Body of pancreas (tissue), 4 donors: ENCODE measurements at places on chromosomes 2 and 18.

- DNase-seq, result no peak
- H3K4me3 ChIP-seq, result no peak overlapping the region
- H3K4me1 ChIP-seq, result peaks cover 27% of the 10 kb centered on the region
- H3K27me3 ChIP-seq, result peaks cover 61% of the 10 kb centered on the region
- no peaks in the 10 kb centered on the region for H3K36me3 ChIP-seq
- H3K27ac ChIP-seq, result no peak overlapping the region
Observed at GRCh38 chr2:176098366-176099158, 1.0 kb upstream of the HOXD12 start.

DNA sequence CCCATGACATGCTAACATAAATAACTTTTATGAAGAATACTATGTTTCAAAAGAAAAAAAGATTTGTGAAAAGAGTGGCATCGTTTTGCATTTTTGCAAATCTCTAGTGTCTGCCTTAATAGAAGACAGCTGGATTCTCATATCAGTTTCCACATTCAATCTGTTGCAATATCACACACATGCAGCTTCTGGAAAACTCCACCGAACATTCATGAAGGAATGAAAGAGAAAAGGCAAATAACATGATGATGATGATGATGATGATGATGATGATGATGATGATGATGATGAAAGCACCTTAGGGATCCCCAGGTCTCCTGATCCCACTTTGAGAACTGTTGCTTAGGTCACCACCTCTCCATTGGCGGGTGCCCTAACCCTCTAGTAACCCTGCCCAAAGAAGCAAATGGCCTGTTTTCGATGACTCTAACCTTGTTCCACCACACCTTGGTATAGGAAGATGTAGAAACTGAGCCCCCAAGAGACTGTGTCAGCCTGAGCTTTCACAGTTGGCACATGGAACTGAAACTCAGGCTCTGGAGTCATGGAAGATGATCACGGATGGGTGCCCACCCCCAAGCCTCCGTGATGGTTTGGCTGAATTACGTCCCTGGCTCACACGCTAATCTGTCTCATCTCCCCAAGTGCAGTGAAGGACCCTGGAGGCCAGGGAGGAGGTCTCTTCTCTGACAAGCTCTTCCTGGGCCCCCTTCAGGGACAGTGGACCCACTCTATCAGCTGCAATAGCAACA is 80.1 kb upstream of the SMAD7 start:
- H3K36me3 ChIP-seq, result no peaks in the 10 kb centered on the region
- no peak overlapping the region for H3K4me3 ChIP-seq
- no peaks in the 10 kb centered on the region for H3K4me1 ChIP-seq
- no peaks in the 10 kb centered on the region for H3K27me3 ChIP-seq
- DNase-seq, result no peak
- H3K27ac ChIP-seq, result no peak overlapping the region

DNA sequence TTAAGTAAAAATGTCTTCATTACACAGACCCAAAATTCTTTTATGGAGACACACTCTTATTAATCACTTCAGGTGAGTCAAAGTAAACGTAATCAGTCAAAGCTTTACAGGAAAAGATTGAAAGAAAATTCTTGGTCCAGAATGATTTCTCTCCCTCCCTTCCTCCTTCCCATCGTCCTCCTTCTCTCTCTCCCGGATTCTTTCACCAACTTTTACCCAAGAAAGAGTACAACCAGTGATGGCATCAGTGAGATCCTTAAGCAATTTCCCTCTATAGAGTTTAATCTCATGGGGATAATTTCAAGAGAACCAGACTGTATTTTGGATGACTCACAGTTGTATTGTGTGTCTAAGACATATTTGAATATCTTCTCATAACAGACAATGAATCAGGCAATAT is 258.1 kb downstream of the ALK start:
- no peaks in the 10 kb centered on the region for H3K36me3 ChIP-seq
- H3K27me3 ChIP-seq, result no peaks in the 10 kb centered on the region
- DNase-seq, result no peak
- no peak overlapping the region for H3K27ac ChIP-seq
- no peak overlapping the region for H3K4me3 ChIP-seq
- H3K4me1 ChIP-seq, result no peaks in the 10 kb centered on the region

GRCh38 chr2:64145119-64145518 is 899 bp upstream of the PELI1 start:
- H3K4me1 ChIP-seq, result peaks cover 12% of the 10 kb centered on the region
- H3K27ac ChIP-seq, result no peak overlapping the region
- DNase-seq, result no peak
- no peaks in the 10 kb centered on the region for H3K36me3 ChIP-seq
- no peak overlapping the region for H3K4me3 ChIP-seq

DNA sequence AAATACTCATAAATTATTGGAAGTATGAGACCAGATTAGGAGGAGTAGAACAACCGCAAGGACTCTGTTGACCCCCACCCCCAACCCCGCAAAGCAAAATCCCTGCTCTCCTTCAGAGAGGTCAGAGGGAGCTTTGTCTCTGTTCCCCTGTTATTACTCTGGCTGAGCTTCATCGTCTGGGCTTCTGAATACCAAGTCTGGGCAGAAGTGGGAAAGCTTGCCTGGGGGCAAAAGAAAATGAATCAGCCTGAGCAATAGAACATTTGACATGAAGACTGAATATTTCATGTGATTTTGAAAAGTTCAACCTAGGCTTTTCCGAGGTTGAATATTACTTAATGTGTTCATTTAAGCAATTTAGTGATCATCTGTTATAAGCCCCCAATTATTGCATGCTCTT is 114.6 kb upstream of the ARHGAP28 start:
- DNase-seq, result no peak
- no peak overlapping the region for H3K4me3 ChIP-seq
- H3K27ac ChIP-seq, result no peak overlapping the region

DNA sequence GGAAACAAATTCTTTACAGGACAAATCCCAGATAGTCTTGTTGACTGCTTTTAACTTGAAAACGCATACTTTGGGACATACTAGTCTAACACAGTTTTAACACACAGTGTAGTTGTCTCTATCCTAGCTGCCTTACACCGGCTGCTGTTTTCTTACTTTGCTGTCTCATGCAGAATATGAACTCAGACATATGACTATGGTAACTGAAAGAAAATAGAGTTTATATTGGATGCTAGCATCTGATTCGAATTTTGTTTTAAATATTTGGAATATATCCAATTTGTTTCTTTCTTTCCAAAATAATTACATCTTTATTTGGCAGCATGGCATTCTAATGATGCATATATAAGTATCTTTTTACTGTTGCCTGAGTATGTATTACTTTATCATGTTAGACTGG is 69.8 kb downstream of the ANKRD12 start:
- no peaks in the 10 kb centered on the region for H3K36me3 ChIP-seq
- DNase-seq, result no peak
- no peaks in the 10 kb centered on the region for H3K4me1 ChIP-seq
- no peak overlapping the region for H3K4me3 ChIP-seq

- no peak overlapping the region for H3K4me3 ChIP-seq
- H3K27me3 ChIP-seq, result no peaks in the 10 kb centered on the region
- H3K36me3 ChIP-seq, result no peaks in the 10 kb centered on the region
- no peak overlapping the region for H3K27ac ChIP-seq
Observed at GRCh38 chr2:30219886-30220875, 11.2 kb upstream of the LBH start.

DNA sequence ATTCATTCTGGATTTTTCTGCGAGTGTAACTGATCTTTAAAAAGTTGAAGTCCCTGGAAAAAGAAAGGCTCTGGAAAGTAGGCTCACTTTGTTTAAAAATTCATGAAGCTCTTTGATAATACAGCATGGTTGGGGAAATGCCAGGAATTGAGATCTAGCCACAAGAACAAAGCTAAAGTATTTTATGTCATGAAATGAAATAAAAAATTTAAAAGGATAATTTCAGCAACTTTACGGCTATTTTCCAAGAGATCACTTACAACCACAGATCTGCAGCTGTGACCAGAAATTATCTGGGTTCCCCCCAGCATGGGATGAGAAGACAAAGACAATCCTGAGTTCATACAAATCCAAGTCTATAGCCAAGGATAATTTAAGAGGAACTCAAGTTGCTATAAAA is 25.3 kb upstream of the RFX8 start:
- H3K4me1 ChIP-seq, result no peaks in the 10 kb centered on the region
- no peak for DNase-seq
- no peaks in the 10 kb centered on the region for H3K27me3 ChIP-seq
- H3K4me3 ChIP-seq, result no peak overlapping the region
